ENCODE measurements at places on chromosomes 3 and 15.

GRCh38 chr3:11197484-11197883 lies 43.2 kb downstream of the HRH1 start:
- DNase-seq, result no peak

- DNase-seq, result no peak
Measured at GRCh38 chr3:116342499-116342898, 102.8 kb downstream of the LSAMP start.

DNA sequence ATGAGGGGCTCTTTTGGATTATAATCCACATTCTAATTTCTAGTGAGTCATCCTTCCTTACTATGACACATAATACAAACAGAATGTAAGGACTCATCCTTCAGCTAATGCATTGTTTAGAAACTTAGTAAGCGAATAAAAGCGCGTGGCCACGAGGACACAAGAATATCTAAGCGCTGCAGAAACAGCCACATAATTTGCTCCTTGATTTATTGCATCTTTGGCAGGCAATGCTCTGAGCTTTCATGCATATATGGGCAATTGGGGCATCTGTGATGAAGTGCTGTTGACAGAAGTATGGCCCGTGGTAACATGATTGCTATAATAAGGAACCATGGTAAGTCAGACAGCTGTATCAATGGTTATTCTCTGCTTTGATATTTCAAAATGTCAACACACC lies 191.3 kb upstream of the ZNF385D start:
- DNase-seq, result no peak

- no peak for DNase-seq
Measured at GRCh38 chr15:48501208-48501607, 144.3 kb downstream of the FBN1 start.

DNA sequence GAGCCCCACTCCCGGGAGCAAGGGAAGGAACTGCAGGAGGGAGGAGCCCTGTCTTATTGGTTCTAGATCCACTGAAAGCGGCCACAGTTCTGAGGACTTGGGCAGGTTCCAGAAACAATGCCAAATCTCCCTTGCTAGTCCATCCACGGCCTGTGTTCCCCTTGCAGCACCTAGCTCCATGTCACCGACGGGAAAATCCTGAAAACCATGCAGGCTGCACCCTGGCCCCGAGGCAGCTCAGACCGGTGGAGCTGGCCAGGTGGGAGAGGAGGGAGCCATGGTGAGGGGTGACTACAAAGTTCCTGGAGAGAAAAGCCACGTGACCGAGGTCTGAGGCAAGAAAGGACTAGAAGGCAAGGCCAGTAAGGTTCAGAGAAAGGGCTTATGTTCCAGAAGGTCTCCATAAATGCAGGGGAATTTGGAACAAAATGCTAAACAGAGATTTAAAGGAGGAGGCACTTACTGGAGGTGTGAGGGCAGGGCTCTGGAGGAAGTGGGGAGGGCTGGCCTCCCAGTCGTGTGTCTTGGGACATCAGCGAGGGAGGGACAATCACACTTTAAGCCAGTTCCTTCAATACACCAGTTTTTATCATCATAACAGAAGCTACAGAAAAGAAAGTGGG lies 5.4 kb downstream of the MGLL start:
- DNase-seq, result no peak

DNA sequence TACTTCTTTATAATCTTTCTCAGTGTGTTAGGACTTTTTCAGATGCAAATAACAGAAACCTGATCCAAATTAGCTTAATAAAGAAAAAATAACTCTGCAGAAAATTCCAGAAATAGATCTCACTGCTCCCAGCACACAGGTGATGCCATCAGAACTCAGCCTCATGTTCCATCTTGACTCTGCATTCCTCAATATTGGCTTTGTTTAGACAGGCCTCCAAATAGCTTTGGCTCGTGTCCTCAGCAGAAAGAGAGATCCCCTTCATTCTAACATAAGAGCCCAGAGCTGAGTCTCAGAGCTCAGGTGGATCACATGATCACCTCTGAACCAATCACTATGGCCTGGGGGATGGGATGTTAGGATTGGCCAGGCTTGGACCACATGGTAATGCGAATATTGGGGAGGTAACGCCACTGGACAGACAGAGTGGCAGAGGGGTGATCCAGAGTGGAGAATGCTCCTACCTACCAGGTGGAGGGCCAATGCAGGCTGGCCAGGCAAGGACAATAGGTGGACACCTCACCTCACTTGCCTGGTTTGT lies 46.6 kb upstream of the TBC1D21 start:
- no peak for DNase-seq

- DNase-seq, result no peak
Measured at GRCh38 chr3:107367353-107367752, 9.9 kb upstream of the CCDC54 start.

GRCh38 chr3:140972833-140973232 lies 31.2 kb downstream of the SLC25A36 start:
- DNase-seq, result no peak

- peak; percentile 38 for DNase-seq
Measured at GRCh38 chr3:14146381-14147065, 21.7 kb downstream of the TMEM43 start.

DNA sequence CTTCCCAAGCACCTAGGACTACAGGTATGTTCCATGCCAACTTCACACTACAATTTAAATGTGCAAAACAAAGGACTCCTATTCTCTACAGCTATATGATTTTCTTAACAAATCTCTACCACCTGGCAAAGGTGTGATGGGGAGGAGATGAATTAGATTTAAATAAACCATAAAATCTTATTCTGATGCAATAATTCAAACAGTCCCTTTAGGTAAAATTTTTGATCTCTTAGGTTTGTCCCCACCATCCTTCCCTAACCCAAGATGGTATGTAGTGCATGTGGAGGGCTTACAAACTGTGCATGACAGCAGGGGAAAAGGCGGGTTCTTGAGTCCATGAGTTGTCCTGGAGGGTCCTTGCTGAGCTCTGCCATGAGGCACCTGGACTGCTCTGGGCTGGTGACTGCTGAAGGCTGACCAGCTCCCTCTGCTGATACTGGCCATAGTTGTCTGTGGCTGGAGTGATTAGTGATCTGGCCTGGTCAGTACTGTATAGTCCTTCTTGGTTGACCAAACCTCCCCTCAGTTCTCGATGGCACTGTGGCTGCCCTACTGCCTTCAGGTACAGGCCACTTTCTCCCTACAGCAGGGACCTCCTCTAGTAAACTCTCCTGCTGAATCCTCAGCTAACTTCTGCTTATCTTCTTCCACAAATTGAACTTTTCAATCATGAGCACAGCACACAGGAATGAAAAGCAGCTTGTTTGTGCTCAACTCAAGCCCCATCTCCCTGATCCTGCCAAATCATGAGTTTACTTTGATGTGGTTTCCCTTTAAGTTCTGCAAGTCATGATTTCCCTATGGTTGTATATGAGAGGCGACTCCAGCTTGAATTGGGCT lies 30.1 kb downstream of the CFAP161 start:
- no peak for DNase-seq

GRCh38 chr3:100561459-100562158 lies 47.8 kb upstream of the ADGRG7 start:
- DNase-seq, result no peak

- no peak for DNase-seq
Measured at GRCh38 chr3:127387119-127387518, 99.3 kb upstream of the PRR20G start.

GRCh38 chr15:70492240-70493177 lies 270.8 kb downstream of the UACA start:
- DNase-seq, result peak; percentile 59

Measured in CD8-positive, alpha-beta memory T cell (primary cell).